Activated CD8-positive, alpha-beta memory T cell treated with anti-CD3 and anti-CD28 coated beads, Interleukin-2, amount 50 U/mL, for 4 hours (primary cell): ENCODE measurements at places on chromosomes 2 and 18.

DNA sequence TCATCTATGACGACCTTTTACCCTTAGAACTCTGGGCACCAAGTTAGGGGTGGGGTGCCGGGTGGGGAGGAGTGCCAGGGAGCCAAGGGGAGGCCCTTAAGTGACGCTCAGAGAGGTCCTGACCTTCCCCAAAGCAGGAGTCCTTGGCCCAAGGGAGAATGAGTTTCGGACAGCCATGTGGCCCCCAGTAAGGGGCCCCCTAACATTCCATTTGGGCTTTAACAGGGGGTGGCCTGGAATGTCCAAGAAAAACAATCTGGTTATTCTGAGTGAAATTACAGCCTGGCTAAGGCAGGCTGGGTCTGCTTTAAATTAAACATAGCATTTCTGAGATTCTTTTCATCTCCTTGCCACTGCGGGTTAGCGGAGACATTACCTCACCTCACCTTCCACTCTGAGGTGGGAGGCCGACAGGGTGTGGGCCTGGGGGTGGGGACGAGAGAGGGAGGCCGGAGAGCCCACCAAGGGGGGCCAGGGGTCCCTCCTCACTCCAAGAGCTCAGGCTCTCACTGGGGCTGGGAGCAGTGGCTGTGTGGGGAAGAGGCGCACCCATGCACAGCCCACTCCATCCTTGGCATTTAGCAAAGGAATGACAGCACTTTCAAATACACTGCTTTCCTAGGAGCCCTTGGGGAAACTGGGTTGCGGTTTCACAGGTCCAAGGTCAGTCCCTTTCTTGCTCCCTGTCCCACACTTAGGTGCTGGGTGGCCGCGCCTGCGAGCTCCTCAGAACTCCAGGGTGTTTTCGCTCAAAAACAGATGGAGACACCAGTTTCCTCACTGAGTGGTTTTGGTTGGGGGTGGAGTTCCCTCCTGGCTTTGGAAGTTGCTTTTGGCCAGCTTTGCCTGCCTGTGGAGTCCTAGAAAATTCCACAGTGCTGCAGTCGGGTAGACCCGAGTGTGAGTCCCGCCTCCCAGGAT is 107.4 kb downstream of the POLR1A start:
- no peak for DNase-seq

DNA sequence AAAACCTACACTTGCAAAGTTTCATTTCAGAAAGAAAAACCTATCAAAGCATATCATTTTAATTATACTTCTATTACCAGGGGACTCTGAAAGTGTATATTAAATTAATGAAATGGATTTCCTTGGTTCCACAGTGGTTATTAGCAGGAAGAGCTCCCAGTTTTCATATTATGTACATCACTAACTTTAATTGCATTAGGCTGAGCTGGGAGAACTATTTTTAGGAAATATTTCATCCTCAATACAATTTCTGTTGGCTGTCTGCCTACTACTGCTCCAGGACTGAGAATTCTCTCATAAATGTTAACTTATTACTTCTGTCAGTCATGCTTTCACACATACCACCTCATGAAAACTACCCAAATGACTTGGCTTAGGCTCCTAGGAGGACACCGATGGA is 301.4 kb downstream of the CMPK2 start:
- DNase-seq = no peak

GRCh38 chr2:238710032-238710735 is 137.7 kb upstream of the TWIST2 start:
- DNase-seq = no peak

- no peak for DNase-seq
Observed at GRCh38 chr2:233794128-233794658, 16.1 kb downstream of the MROH2A start.

DNA sequence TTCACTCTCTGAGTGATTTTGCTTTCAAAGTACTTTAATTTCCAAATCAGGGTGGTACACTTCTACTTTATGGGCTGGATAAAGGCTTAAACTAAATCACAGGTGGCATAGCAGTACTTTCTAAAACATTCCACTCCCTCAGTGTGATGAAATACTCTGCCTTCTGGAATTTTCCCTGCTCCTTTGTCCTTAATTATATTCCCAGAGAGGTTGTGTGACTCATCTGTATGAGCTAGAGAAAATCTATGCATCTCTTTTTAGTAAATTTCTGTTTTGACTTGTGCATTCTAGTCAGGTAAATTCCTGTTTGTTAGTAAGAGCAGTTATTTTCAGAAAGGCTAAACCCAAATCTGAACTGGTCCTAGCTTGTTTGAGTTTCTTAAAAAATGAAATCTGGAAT is 29.0 kb upstream of the PLA2R1 start:
- no peak for DNase-seq

GRCh38 chr2:28736034-28736433 is 15.6 kb upstream of the PPP1CB start:
- no peak for DNase-seq

GRCh38 chr18:79941473-79942119 is 9.9 kb downstream of the SLC66A2 start:
- no peak for DNase-seq

- DNase-seq = no peak
Observed at GRCh38 chr18:7572822-7573221, 5.7 kb downstream of the PTPRM start.

DNA sequence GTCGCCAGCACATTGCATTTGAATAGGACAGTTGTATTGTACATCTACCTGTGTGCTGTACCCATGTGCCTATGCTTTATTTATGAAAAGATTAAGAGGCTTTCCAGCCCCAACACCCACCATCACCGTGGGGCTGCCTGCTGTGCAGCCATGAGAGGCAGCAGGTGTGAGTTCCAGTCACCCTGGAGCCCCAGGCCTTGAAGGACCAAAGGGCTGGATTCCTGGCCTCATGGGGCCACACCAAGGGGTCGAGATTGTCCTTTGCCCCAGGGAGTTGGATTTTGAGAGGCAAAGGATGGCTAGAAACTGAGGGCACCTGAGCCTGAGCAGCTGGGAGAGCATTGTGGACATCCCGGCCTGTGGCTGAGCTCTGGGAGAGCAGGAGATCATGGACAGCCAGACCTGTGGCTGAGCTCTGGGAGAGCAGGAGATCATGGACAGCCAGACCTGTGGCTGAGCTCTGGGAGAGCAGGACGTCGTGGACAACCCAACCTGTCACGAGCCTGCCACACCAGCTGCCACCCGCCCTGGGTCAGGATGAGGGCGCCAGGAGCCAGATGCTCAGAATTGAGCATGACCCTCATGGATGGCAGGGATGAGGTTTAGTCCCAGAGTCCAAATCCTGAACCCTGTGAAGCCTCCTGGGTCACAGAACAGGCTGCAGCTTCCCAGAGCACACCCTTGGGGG is 182.5 kb upstream of the RAB6C start:
- DNase-seq = no peak

DNA sequence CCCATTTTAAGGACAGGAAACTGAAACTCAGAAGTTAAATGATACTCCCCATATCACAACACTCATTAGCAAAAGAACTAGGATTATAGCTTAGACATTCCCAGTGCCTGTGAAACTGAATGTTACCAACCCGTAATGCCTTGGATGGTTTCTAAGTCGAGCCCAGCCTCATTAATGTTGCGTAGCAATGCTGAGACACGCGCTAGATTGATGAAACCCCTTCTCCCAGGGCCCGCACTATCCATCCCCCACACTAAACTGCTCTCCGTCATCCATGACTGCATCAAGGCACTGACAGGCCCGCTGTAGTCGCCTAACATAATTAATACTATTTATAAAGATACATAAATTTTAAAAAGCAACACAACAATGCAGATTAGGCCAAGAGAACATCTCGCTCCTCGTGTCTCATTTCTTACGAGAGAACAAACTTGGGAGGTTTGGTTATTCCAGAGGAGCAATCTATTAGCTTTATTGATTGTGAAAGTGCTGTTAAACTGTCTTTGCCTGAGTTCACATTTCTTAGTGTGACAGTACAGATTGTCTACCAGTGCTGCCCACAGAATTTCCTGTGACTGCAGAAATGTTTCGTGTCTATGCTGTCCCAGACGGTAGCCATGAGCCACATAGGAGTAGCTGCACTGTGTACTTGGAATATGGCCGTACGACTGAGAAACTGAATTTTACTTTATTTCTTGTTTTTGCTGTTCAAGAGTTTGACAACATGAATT is 312.2 kb upstream of the RAB12 start:
- DNase-seq = no peak

DNA sequence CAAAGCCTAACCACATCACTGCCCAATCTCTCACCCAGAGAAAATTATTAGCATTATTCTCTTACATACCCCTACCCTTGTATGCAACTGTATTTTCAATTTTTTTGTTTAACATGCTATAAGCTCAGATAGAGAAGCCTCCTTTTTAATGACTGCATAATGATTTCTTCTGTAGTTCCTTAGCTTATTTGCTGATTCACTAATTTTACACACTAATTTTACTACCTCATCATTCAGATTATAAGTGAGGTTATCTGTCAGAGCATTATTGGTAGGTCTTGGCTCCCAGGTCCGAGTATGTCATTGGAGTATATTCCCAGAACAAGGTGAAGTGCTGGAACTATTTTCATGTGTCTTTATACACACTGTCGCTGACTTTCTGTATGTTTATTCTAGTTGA is 45.4 kb downstream of the RHBDD1 start:
- DNase-seq = no peak

DNA sequence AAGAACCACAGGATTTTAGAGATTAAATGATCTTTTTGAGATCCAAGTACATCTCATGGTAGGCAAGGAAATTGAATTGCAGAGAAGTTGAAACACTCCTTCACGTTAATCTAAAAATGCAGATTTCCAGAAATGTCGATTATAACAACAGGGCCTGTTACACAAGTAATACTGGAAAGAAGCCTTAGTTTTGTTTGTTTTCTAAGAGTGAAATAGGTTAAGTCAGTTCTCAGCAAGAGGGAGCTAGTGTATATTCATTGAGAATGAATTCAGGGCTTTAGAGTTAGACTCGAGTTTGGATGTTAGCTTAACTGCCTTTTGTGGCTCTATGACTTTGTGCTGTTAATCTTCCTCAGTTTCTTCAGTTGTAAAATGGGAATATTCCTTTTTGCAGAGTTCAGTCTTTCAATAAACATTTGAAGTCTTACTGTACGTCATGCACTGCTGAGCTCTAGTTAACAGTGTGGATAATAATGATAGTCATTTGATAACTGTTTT is 926 bp downstream of the NDUFV2 start:
- no peak for DNase-seq

DNA sequence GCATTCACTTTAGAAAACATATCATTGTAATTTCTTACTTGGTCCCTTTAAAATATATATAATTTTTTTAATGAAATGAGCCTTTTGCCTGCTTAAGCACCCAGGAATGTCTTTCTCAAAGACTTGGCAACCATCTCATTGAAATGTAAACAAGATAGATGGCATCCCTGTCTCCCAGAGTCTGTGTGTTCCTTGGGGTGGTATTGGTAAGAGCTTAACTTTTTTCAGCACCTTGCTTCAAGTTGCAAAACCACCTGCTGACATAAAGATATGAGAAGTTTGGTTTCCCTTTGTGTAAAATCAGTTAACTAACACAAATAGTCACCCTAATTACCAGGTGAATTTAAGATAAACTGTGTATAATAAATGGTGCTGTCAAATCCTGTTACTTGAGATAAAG is 266.9 kb downstream of the DSC3 start:
- DNase-seq = no peak

DNA sequence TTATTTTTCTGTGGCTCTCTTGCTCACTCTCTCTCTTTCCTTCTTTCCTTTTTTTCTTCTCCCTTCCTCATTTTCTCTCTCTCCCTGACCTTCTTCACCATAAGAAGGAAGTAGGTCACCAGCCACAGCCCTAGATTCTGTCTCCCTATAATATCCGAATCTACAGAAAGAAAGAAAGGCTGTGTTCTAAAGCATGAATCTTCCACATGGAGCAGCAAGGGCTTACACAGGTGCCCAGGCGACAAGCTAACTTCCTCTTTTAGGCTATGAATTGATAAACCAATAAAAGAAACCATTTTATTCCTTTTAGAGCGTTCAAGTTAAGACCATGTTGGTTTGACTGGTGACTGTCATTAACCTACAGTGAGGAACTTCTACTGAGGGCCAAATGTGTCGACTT is 49.3 kb downstream of the CACNB4 start:
- DNase-seq = no peak

DNA sequence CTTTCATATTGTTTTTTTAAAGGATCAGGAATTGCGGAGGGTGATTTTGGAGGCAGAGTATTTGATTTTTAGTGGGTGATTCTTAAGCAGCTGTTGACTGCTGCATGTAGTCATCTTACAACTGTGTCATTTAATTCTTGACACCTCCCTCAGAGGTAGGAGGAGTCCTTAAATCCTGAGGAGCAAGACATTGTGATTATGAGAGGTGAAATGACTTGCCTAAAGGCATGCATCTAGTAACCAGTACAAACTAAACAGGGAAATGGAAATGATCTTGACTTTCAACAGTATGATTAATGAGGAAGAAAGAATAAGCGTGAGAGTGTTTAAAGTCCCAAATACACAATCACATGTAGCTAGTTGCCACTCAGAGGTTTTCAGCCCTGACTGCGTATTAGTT is 440.7 kb downstream of the THSD7B start:
- DNase-seq = no peak
